Stimulated activated CD8-positive, alpha-beta memory T cell treated with anti-CD3 and anti-CD28 coated beads, Interleukin-15, amount 100 ng/mL, for 48 hours (primary cell): ENCODE measurements at places on chromosomes 4 and X.

DNA sequence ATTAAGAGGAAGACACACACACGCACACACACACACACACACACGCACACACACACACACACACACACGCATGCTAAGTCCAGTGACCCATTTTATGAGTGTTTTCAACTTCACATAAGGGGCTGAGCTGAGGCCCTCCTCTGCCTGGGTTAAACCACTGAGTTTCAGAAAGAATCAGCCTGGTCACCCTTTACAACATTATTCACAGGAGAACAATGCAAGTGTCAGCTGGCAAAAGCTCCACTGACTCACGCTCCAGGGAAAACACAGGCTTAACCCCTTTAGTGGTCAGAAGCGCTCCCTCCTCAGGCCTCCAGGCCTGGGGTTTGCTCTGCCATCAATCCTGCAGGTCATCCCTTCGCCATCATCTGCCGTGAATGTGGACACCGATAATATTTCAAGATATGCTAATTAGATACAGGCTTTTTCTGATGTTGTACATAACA is 46.9 kb downstream of the ACOX3 start:
- DNase-seq: no peak

DNA sequence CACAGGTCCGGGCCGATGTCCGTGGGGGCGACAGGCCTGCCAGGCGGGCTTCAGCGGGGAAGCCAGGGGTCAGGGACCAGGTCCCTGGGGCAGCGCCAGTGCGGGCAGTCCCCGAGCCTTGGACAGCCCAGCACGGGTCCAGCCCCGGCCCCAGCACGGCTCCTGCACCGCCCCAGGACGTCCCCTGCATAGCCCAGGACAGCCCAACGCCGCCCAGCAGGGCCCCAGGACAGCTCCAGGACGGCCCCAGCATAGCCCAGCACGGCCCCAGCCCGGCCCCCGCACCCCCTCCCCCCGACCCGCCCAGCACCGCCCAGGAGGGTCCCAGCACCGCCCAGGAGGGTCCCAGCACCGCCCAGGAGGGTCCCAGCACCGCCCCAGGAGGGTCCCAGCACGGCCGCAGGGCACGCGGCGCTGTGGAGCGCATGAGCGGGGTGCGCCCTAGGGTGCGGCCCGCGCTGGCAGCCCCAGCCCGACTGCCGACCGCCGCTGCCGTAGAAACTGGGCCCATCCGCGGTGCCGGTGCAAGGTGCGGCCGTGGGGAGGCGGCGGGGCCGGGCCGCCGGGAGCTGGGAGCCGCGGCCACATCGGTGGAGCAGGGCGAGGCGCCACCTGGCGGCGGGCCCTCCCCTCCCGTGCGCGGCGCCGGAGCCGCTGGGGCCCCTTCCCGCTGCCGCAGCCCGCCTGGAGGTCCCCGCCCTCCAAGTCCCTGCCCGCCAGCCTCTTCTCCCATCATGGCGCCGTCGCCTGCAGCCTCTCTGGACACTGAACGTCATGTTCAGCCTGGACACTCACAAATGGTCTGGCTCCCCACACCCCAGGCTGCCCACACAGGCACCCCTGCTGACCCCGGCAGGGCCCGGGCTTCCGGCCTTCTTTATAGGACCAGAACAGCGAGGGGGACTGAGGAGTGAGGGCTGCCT is 106.8 kb upstream of the NKX1-1 start:
- DNase-seq: peak; percentile 20

- no peak for DNase-seq
Observed at GRCh38 chr4:31415629-31416028, 695.5 kb downstream of the PCDH7 start.

DNA sequence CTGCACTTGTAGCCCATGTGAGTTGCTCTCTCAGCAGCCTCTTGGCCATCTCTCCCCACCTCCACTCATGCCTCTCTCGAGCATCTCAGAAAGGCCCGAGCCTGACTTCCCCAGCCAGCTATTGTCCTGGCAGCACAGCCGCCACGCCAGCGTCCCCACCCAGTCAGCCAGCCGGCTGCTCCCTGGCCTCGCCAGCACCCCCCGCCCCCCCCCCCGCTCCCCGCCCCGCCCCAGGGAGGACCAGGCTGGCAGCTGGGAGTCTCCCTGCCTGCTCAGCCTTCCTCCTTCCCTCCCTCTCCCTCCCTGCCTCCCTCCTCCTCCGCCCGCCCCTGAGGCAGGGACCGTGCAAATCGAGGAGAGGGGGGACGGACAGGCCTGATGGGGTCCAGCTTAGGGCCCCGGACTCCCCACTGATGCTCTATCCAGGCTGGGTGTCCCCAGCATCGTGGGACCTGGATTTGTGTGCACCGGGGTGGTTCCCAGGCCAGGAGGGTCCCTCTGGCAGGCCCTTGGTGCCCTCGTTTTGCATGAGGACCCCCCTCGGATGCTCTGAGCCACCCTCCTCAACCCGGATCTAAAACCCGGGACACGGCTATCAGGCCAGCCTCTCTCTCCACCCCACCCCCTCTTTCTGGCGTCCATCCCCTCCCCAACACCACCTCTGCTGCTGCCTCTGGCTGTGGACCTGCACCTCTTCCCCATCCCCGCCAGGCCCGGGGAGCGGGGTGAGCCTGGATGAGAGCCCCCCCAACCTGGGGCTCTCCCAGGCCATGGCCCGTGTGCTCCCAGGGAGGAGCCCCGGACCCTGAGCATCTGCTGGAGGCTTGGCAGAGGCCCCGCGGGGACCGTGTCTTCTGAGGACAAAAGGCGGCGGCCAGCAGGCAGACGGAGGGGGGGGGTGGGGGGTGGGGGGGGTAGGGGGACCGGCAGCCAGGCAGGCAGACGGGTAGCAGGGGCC is at the start of gene GPR173:
GPR173 (plus strand) TSS at position 621 of the 958 bp plus-strand sequence. CDS start 27,833 bp downstream, outside the sequence.
- no peak for DNase-seq

DNA sequence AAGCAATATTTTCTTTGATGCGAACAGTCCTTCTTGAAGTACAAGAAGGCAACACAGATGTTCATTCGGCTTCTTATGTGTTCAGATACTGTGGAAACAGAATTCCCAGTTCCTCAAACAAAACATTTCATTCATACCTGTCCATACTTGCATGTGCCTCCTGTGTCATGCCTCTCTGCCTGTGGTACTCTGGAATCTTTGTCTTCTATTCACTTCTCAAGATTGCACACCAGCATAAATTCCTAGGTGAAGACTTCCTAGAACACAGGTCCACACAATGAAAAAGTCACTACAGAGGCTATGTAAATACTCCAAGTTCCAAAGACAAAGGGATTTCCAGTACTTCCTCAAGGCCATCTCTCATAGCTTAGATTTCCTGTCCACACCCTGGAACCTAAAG is 367.2 kb downstream of the AFF2 start:
- no peak for DNase-seq

DNA sequence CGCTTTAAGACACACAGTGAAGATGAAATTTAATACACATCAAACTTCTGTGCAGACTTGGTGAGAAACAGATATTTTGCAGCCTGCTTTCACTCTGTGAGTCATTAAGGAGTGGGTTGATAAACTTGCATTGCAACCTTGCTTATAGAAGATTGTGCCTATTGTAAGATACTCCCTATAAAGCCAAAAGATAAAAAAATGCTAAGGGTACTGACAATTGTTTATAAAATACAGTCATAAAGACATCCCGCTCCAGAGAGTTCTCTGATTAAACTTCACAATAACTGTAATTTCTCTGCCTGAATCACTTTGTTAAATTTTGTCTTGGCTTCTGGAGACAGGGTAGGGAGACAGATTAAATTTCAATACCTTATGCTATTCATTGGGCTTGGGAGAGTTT is 49.1 kb downstream of the GALNT7 start:
- DNase-seq: no peak

DNA sequence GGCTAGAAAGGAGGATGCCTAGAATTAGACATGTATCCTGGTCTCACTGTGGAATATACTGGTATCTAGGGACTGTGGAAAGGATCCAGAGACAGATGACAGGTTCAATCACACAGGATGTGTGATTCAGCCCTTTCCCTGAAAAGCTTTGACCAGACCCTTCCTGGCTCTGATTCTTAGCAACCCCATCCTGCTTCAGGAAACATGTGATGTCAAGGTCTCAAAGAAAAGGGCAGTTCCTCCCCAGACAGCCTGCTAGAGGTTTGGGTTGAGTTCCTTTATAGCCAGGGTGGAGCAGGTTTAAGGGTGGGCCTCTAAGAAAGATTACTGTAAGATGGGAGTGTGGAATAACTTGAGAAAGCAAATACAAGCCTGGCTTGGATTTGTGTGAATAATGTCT is 3.0 kb downstream of the BMP15 start:
- no peak for DNase-seq

DNA sequence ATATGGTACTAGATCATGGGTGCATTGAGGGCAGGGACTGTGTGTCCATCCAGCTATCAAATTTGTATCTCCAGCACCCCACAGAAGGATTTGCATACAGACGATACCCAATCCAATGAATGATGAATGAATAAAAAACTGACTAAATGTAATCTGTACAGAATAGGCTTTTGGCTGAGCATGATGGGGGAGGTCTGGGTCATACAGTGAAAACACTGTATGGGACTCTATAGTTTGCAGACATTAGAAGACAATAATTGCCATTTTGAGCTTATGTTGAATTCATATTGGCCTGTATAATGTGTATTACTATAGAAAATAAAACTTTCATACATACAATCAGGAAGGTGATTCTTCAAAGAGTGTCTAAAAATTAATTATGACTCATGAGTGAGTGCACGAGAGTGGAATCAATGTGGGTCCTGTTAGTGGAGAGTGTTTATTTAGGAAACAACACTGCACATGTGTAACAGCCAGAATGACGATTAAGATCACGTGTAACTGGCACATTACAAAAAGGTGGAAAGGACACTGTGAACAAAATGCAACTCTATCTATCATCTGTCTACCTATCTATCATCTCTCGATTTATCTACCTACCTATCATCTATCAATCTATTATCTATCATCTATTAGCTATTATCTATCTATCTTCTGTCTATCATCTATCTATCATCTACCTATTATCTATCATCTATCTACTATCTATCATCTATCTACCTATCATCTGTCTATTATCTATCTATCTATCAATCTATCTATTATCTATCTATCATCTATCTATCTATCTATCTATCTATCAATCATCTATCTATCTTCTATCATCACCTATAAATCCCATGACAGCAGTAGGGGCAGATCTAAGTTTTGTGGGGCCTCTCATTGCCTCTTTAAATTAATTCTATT is 201.3 kb downstream of the PTTG2 start:
- DNase-seq: no peak

- DNase-seq: no peak
Observed at GRCh38 chr4:8387615-8388527, 52.7 kb downstream of the ACOX3 start.

DNA sequence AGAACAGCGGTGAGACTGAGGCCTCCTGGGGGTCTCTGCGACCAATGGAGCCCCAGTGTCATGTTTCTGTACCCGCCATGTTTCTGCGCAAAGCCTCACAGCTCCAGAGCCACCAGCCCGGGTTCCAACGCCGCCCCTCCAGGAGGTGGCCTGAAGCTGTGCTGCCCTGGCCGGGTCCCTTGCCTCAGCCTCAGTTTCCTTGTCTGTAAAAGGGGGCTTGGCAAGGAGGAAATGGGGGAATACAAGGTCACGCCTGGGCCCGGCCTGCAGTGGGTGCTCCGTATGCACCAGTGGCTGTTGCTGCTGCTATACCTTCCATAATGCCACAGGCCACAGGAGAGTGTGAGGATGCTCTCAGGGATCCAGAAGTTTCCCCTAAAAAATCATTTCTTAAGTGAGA is 229.5 kb downstream of the AFAP1 start:
- no peak for DNase-seq

- no peak for DNase-seq
Observed at GRCh38 chrX:47958761-47959342, 44.9 kb downstream of the ZNF182 start.

- no peak for DNase-seq
Observed at GRCh38 chr4:146343199-146343598, 128.9 kb downstream of the REELD1 start.

GRCh38 chrX:29699239-29699638 is 516.1 kb upstream of the MAGEB2 start:
- no peak for DNase-seq

- no peak for DNase-seq
Observed at GRCh38 chr4:110626532-110627153, 3.8 kb upstream of the PITX2 start.

DNA sequence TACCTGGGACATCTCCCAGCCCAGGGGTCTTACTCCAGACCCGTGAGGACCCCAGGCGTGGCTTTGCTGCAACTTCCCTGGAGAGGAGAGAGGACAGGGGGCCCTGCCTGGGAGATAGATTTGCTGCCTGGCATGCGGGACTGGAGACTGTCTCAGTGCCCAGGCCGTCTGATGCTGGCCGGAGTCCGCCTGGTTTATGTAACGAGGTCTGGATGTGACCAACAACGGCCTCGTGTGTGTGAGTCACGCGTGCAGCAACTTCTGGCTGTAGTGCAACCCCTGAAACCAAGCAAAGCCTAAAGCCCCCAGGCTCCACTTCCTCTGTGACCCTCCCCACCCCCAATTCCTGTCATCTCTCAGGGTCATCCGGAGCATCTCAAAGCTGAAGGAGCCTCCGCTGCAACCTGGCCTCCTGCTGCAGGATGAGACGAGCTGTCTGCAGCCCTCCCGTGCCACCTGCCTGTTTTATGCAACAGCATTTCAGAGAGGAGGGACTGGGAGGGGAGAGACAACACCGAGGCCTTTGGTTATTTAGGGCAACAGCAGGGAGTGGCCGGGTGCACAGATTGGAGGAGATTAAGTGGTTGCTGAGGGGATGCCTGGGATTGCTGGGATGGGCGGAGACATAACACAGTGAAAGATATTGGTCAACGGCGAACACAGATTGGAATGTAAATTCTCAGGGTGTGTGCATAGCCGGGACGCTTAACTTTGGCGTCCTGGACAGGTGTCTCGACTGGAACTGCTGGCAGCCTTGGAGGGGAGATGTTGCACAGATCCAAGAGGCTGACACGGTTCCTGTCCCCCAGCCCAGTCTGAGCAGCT is 16.0 kb downstream of the XG start:
- no peak for DNase-seq

- no peak for DNase-seq
Observed at GRCh38 chr4:18051281-18051680, 29.7 kb upstream of the LCORL start.

- DNase-seq: no peak
Observed at GRCh38 chr4:142473218-142473959, 372.7 kb downstream of the INPP4B start.

- no peak for DNase-seq
Observed at GRCh38 chrX:19182785-19183184, 60.5 kb upstream of the ADGRG2 start.

- DNase-seq: no peak
Observed at GRCh38 chr4:25155947-25156346, 4.3 kb downstream of the SEPSECS start.

- no peak for DNase-seq
Observed at GRCh38 chr4:115076691-115077090, 36.7 kb downstream of the NDST4 start.

DNA sequence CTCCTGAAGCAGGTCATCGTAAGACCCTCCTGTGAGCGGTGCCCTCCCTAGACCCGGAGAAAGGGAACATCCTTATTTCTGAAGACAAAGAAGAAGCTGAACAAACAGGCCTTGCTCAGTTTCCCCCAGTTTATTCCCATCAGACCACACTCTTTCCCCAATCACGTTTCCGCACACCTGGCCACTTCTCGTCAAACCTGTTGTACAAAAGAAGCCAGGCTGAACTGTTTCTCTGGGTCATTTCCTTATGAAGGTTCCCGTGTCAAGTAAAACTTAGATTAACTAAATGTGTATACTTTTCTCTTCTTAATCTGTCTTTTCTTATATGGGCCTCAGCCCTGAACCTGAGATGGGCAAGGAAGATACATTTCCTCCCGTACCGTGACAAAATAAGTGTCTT is 111.6 kb upstream of the ENPP6 start:
- no peak for DNase-seq

GRCh38 chr4:95510145-95510544 is 38.6 kb downstream of the UNC5C start:
- DNase-seq: no peak
